ENCODE measurements at places on chromosomes 3 and 15.

DNA sequence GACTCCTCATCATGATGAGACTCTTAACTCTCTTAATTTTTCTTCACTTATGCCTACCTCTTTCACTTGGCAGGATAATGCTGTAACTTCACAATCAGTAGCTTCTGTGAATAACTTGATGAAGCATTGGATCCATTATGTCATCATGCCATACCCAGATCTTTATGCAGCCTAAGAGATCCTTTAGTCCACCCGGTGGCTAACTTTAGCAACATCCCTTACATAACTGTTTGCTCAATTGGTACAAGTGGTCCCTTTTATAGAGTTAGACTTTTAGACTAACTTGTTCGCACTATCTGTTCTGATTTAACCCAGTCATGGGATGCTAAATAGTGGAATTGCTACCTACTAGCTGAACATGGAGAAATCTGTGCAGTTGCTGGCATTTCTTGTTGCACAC is 184.5 kb downstream of the USP13 start:
- no peak for DNase-seq

DNA sequence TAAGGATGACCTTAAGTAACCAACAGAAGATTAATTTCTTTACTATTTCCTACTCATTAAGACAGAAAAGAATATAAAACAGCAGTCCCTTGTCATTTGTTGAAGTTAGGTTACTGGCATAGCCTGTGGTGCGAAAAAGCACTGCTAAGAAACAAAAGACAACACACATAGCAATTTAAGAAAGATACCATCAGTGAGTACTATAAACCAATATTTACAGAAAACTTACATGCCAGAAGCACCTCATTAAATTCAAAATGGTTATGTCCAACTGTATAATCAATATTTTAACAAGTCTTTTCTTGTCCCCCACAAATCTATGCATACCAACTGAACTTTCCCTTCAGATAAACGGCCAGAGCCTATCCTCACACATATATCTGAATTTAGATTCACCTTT is 42.0 kb downstream of the ANKRD28 start:
- DNase-seq = no peak

DNA sequence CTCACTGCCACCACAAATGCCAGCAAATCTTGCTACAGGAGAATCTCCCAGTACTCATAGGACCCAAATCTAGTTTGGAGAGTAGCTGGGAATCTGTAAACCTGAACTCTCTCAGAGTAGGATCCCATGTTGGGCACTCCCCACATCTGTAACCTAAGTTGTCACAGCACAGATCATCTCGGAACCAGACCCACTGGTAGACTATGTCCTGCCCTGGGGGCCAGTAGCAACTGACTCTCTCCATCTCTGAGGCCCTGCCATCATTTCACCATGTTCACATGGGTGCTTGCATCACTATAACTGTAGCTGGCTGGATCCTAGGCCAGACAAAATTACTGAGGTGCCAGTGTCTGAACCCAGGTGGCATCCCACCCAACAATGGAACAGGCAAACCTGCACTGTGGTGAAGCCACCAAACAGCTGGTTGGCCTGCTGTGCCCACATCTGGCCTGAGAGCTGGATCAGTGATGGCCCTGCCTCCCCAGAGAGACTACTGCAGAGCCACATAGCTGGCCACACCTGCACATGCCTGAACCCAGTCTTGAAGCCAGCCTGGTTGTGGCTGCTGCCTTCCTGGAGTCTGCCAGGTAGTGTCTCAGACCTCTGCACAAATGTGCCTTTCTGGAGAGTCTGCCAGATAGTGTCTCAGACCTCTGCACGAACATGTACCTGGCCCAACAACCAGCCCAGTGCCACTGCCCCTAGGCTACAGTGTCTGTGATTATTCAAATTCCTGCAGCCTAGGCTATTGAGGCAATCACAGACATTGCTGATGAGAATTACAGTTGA is 82.0 kb downstream of the ISL2 start:
- DNase-seq = no peak

DNA sequence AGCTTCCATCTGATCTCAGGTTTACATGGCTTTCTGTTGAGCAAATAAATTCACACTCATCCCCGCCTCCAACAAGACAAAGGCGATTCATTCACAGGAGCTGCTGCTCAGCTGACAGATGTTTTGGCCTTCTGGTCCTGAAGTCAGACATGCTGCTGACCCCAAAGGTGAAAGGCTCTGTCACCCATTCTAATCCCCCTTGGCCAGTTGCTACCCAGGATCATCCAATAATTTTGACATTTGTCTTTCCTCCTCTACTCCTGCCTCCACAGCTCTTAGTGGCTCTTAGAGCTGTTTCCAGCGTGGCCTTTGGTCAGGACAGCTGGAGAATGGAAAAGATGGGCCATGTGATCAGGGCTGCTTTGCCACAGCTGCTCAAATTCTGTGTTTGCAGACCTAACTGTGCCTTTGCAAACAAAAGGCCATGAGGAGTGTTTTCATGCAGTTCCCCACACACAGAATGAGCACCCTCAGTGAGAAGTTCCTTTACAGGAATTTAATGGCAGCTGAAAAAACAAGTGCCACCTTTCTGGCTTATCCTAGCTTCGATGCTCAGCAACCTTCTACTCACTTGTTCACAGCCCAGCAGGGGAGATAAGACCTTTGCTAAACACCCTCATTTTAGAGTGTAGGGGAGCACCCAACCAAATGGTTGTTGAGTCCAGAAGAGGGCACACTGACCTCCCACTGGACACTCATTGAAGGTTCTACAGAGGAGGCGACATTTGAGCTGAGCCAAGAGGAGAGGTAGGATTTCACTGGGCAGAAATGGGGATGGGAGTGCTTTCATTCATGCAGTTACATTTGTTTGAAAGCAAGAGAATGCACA is 39.0 kb downstream of the CYP19A1 start:
- no peak for DNase-seq

DNA sequence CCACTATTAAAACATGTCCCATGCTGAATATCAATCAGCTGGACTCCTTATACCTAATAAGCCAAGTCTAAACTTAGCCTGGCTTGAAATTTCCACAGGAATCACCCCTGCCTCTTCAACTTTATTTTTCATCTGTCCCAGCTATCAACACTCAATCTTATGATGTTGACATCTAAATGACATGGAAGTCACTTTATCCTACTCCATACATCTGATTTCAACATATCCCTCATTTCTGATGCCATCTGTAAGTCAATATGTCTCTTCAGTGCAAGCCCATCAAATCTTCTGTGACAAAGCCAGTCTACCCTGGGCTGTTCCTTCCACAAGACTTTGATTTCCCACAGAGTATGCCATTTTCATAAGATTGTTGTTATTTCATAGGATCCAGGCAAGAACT is 143.6 kb upstream of the SEMA6D start:
- no peak for DNase-seq

DNA sequence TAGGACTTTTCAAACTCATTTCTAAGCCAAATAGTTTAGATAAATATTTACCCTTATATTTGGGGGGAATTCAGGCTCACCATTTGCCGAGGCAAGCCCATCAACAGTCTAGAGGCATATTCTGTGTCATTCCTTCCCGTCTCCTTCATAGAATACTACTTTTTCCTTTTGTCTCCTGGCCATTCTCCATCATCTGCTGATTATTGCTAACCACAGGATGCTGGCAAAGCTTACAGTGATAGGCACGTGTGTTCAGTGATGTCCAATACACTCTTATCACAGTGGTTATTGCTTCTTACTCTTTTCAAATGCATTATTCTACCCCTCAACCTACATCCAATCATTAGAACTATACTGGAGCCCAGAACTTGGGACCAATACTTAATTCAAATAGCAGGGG is 130.6 kb upstream of the ZBED2 start:
- peak; percentile 75 for DNase-seq

- DNase-seq = no peak
Measured at GRCh38 chr15:69692342-69692741, 239.7 kb downstream of the RPLP1 start.

GRCh38 chr3:64225695-64226499 is 631 bp upstream of the PRICKLE2 start:
- DNase-seq = no peak

DNA sequence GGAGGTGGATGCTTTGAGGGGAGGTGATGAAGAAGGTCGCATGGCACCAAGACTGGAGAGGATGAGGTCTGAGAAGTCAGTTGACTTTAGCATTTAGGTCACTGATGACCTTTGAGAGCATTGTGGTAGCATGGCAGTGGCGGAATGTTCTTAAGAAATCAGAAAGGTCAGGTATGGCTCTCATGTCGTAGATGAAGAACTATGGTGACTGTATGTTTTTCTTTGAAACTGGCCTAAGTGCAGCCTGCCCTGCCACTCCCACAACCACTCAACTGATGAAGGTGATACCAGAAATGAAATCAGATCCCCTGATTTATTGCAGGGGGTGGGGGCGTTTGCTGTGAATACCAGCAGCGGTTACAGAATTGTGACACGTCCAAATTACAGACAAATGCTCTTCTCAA is 102.6 kb downstream of the ITPR1 start:
- no peak for DNase-seq

DNA sequence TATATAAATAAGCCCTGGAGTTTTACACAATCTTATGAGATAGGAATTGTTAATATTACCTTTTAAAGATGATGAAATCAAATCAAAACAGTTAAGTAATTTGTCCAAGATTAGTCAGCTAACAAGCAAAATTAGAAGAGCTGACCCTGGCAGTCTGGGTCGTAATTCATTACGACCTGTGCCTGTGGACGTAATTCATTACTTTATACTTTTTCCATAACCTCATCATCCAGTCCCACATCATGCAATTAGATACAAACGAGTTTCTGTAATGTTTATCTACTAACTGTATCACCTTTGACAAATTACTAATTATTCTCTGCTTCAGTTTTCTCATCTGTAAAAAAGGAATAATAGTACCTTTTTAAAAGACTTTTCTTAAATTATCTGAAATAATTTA is 665.9 kb downstream of the ZBBX start:
- DNase-seq = no peak

DNA sequence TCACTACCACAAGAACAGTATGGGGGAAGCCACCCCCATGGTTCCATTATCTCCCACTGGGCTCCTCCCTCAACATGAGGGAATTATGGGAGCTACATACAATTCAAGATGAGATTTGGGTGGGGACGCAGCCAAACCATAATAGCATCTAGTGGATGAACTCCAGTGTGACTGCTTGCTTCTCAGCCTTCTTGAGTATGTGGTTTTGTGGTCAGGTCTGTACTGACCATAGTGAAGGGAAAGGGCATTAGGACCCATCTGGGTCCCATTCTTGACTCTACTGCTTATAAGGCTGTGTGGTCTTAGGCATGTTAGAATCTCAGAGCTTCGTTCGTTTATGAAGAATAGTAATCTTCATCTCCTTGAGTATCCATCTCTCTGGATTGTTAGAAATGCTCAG is 81.4 kb downstream of the CGNL1 start:
- peak; percentile 62 for DNase-seq

- no peak for DNase-seq
Measured at GRCh38 chr3:114168150-114168549, 10.7 kb downstream of the DRD3 start.

GRCh38 chr3:101077361-101078011 is 84.3 kb upstream of the ABI3BP start:
- DNase-seq = peak; percentile 36

DNA sequence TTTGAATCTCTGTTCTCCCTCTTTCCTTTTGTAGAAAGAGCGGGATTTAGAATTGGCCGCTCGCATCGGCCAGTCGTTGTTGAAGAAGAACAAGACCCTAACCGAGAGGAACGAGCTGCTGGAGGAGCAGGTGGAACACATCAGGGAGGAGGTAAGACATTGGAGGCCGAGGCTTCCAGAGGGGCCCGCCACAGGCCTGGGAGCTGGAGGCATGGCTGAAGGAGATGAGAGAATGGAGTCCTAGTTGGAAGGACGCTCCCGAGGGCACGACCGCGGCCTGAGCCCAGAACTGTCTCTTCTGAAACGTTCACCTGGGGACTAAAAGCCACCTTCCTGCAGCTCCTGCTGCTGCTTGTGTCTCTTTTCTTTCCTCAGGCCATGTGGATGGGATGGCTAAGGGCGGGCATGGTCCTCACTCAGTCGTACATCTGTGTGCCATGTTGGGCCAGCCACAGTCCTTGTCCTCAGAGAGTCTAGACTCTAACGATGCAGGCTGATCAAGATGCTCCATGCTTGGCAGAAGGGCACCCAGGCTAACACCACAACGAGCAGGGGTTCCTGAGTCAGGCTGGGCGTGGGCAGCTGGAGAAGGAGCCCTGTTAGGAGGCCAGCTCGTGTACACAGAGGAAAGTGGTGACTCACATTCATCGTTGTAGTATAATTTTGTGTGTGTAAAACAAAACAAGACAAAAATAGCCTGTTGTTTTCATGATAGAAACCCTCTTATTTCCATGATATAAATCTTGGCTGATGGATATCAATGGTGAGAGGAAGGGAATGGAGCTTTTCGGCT is 81.1 kb downstream of the CCK start:
- DNase-seq = peak; percentile 66

DNA sequence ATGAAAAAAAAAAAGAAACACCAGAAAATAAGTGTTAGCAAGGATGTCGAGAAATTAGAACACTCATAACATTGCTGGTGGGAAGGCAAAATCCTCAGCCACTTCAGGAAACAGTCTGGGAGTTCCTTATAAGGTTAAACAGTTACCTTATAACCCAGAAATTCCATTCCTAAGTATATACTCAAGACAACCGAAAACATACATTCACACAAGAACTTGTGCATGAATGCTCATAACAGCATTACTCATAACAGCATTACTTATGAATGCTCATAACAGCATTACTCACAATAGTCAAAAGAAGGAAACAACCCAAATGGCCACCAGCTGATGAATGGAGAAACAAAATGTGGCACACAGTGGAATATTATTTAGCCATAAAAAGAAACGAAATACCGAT is 34.8 kb upstream of the DCP1A start:
- DNase-seq = peak; percentile 23

- no peak for DNase-seq
Measured at GRCh38 chr3:196537319-196537984, 22.3 kb upstream of the SMCO1 start.

GRCh38 chr15:95594496-95594895 is 736.0 kb upstream of the NR2F2 start:
- DNase-seq = no peak

DNA sequence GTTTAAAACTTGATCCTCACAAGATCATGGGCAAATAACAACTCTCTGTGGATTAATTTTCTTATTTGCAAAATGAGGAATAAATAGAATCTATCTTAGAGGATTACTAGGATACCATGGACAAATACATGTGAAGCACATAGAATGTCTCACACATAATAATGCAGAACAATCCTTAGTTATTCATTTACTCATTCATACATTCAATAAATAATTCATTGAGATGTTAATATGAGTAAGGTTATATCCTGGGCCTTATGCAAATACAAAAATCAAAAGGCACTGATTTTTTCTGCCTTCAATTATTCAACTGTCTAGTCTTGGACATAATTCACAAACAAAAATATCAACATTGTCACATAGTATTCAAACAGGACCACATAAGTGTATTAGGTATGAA is 654.1 kb downstream of the MECOM start:
- DNase-seq = no peak

GRCh38 chr3:134189849-134190248 is 60.8 kb downstream of the RYK start:
- DNase-seq = no peak

GRCh38 chr3:186651678-186652215 is 11.5 kb downstream of the FETUB start:
- no peak for DNase-seq

GRCh38 chr3:16548721-16549120 is 35.2 kb upstream of the RFTN1 start:
- peak; percentile 83 for DNase-seq

GRCh38 chr3:10232137-10232536 is 16.1 kb upstream of the TATDN2 start:
- no peak for DNase-seq

GRCh38 chr3:43865351-43865750 is 174.6 kb downstream of the ABHD5 start:
- DNase-seq = no peak

GRCh38 chr3:66393333-66394005 is 107.4 kb downstream of the LRIG1 start:
- DNase-seq = peak; percentile 75

Data from astrocyte (in vitro differentiated cells and primary cell).